ENCODE measurements at places on chromosomes 11 and 22.

DNA sequence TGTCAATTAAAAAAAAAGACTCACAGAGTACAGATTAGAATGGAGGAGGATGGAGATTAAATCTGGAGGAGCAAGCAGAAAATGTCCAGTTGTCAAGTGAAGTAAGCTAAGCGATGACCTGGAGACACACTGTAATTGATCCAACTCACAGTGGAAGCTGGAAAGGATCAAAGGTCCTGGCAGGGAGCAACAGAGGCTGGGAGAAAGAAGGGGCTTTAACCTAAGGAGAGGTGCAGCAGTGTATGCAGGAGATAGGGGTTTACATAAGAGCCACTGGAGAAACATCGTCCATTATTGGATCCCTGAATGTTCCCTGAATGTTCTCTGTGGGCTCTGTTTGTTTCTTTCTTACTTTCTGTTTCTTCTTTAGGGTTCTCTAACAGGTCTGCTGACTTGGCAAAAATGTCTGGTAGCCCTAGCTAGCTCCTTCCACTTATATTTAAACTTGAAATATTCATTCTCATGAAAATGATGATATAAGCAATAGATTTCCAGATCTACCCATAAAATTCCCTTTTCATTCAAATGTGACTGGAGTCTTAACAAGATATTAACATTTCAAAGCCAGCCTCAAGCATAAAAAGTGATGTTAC is 30.1 kb upstream of the CAT start:
- DNase-seq: no peak

DNA sequence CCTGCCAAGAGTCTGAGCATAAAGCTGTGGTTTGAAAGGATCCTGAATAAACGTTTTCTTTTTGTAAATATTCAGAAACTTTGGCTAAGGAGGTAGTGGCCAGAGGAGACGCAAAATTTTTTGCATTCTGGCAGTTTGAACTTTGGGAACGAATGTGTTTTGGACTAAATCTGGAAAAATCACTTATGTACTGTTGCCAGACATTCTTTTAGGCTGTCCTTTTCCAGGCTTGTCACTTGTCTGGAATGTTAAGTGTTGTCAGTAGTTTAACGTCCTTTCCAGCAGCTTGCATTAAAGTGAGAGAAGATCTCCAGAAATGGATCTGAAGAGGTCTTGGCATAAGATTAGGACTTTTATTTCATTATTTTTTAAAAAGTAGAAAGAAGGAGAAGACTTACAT is 18.5 kb downstream of the SPECC1L start:
- DNase-seq: no peak

DNA sequence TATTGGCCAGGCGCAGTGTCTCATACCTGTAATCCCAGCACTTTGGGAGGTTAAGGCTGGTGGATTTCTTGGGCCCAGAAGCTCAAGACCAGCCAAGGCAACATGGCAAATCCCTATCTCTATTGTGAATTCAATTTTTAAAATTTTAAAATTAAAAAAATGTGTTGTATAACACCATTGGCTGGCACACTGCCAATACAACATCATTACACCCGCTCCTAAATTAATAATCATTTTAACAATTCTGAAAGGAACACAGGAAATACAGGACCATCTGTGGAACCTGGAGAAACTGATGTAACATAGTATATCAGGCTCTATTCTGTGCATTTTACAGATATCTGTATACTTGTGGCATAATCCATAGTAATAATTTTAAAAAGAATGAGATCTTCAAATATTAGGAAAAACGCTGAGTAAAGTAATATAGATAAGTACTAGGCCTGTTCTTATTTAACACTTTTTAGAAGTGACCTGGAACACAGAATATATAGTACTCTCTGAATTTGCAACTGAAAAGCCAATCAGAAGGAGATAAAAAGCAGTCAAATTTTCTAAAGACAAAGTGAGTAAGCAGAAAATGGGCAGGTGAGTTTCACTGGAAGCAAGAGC is 124.3 kb downstream of the APOL5 start:
- DNase-seq: no peak

DNA sequence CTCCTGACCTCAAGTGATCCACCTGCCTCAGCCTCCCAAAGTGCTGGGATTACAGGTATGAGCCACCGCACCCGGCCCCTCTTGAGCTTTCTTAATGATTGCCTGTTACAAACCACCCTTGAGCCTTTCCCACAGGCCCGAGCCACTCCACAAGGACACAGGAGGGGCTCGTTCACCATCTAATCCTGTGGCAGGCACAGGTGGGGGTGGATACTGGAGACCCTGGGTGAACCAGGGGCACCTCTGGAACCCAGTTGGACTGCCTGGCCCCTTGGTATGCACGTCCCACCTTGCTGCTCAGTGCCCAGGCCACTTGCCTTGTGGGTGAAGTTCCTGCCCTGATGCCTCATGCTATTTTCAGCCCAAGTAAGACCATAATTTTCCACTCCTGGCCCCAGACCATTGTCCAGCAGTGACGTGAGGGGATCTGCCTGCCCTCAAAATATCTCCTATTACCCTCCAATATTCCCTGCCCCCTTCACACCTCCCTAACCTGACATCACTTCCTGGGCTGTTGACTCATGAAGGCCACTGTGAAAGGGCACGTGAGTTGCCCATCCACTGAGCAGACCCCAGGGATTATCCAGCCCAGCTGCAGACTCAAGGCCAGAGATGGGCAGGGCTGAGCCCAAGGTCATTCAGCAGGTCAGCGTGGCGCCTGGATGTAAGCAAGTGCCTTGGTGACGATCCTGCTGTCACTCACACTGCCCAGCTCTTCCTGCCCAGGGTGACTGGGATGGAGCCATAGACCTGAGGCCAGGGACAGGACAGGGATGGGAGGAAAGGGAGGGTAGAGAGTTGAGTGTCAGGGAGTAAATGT is 19.6 kb downstream of the P2RY2 start:
- no peak for DNase-seq

DNA sequence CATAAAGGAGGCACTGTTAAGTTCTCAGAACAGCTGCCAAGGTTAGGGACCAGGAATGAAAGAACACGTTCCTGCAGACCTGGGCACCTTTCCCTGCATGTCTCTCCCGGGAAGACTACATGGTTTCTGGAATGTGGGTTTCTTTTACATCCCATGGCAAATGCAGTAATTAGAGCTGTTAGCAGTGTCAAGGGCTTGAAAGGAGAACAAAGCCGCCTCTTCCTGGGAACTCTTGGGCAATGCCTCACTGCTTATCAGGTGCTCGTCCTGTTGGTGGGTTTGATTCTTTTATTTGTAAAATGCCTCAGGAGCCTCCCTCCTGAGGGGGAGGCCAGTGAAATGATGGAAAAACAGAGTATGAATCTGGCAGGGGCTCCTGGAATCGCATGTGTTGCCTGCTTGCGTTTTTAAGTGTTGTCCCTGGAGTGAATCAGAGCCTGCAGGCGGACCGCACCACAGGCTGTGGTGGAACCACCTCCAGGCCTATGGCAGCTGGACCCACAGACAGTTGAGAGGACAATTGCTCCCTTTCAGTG is 723 bp upstream of the C22orf31 start:
- no peak for DNase-seq

DNA sequence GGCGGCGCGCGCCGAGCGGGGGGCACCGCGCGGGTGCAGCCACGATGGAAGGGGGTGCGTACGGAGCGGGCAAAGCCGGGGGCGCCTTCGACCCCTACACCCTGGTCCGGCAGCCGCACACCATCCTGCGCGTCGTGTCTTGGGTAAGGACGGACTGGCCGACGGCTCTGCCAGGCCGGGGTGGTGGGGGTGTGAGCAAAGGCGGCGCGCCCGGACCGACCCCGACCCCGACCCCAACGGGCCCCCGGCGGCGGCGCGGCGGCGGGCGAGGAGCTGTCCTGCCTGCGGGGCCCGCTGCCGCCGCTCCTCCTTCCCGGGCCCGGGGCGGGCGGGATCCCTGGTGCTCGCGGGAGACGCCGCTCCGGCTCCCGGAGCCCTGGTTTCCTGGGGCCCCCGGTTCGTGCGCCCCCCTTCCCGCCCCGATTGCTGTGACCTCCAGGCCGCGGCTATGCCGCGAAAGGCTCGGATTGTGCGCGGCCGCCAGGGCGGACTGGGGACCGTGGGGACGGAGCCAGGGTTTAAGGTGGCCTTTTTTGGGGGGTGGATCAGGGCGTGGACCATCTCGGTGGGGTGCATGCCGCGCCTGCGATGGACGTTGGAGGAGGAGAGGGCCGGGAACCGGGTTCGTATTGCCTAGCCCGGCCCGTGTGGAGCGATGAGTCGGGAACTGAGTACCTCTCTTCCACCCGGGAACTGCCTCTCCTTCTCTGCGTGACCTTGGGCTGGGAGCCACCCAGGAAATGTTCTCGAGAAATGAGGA is at the start of gene SYNGR1:
TSS of gene SYNGR1 (plus strand) at position 25 of the 760 bp plus-strand sequence. CDS start at position 45, 20 bp downstream.
- DNase-seq: no peak

DNA sequence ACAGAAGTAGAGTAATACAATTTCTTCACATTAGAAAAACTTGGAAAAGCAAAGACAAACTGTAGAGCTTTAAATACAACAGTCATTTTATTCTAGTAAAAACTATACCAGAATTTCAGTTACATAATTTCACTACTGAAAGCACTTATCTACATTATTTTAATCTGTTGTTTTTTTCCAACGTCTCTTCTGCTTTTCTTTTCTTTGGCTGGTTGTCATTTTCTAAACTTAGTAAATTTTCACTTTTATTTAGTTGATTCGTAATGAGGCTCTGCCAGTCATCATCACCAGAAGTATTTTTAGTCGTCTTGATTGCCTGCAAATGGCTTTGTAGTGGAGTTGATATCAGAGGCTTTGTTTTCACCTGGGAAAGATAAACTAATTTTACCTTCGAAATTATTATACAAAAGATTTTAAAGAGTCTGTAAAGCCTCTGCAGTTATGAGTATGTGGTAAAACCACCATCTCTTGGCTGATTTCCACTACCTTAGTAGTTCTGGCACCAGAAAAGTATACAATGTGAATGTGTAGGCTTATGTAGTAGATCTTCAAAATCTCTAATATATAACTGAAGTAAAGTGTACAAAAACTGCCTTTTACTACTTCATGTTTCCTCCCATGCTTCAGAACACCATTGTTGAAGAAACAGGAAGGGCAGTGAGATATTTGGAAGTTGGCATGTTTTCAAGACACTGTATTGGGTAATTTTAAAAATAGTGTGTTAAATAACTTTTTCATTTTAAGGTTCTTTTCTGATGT is 19.2 kb downstream of the EIF3M start:
- no peak for DNase-seq

GRCh38 chr22:42661985-42662831 is 13.0 kb upstream of the CYB5R3 start:
- DNase-seq: peak; percentile 70

- DNase-seq: no peak
Observed at GRCh38 chr11:95134491-95134890, 44.8 kb downstream of the ENDOD1 start.

- no peak for DNase-seq
Observed at GRCh38 chr11:75536786-75537641, 11.3 kb upstream of the GDPD5 start.

GRCh38 chr11:441418-442274 is at the start of gene ANO9:
Gene ANO9, minus strand, starts transcription at chr11:442011. Its CDS starts 85 bp downstream, at chr11:441926.
- peak; percentile 43 for DNase-seq

DNA sequence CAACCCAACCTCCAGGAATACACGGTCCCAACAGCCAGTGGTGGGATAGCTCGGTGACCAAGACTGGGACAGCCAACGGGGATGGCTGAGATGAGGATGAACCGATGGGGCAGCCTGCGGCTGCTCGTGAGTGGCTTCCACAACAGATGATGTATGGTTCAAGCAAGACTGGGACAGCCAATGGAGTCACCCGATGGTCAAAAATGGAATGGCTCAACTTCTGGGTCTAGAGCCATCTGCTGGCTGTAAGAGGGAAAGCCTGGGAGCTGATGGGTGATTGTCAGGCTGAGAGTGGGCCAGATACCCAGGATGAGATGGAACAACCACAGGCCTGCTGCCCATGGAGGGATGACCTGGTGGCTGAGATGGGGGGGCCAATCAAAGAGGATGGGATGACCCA is 35.5 kb downstream of the SYT7 start:
- DNase-seq: no peak

GRCh38 chr11:12274558-12275197 is 102.7 kb upstream of the PARVA start:
- DNase-seq: no peak

DNA sequence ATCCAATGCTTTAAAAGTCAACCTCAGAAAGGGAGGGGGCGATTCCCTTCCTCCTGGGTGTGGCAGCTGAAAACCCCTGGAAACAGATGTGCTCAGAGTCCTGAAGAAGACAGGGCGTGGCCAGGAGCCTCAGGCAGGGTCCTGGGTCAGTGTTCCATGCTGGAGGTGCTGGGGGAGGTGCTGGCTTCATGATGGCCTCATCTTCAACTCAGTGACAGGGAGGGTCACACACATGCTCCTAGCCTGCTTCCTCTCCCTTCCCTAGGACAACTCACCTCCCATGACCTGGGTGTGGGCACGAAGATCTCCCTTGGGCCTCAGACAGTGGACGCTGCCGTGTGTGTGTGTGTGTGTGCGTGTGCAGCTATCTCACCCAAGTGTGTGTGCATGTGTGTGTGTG is 245.6 kb upstream of the B3GAT1 start:
- no peak for DNase-seq

DNA sequence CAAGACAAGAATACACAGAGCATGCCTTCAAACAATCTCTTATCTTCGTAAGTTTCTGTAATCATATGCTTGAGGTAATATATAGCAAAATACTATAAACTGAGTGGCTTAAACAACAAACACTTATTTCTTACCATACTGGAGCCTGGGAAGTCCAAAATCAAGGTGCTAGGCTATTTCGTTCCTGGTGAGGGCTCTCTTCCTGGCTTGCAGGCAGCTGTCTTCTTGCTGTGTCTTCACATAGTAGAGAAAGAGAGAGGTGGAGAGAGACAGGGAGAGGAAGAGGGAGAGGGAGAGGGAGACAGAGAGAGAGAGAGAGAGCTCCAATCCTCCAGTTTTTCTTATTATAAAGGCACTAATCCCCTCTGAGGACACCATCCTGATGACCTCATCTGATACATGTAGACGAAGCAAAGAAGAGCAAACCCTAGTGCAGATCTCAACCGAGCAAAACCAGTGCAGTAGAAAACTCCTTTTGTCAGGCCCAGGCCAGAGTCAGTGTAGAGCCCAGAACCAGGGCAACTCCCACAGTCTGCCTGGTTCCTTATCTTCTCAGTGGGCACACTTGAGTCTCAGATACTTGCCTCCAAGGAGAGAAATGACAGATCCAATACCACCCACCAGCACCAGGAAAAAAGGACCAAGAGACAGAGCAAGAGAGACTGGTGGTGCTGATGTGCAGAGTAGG is 297.1 kb upstream of the NCAM1 start:
- no peak for DNase-seq

- DNase-seq: no peak
Observed at GRCh38 chr22:46936378-46936903, 174.0 kb downstream of the TBC1D22A start.
